ENCODE measurements at places on chromosomes 6 and 20. TPM values are rescaled to one million over a fixed set of nuclear protein-coding genes. Genes with fewer than 3 reads are reported as not detected.

GRCh38 chr6:8074213-8074612 lies 10.0 kb upstream of the BLOC1S5 start:
- DNase-seq = no peak

- no peak for DNase-seq
Measured at GRCh38 chr20:58864346-58864745, 11.8 kb downstream of the GNAS start.

- no peak for DNase-seq
Measured at GRCh38 chr6:111750753-111751673, 122.2 kb downstream of the FYN start.

GNRH2 gene
- polyA plus RNA-seq = 0.63 TPM

GABRR2 gene
- polyA plus RNA-seq = 1.1 TPM

ASCC3 gene
- 26.7 TPM for polyA plus RNA-seq
